ENCODE measurements at places on chromosomes 12 and 14. TPM values are rescaled to one million over a fixed set of nuclear protein-coding genes. Genes with fewer than 3 reads are reported as not detected.

GRCh38 chr12:93325855-93326254 lies 51.9 kb upstream of the NUDT4 start:
- no peaks in the 10 kb centered on the region for H3K36me3 ChIP-seq
- no peak for DNase-seq
- no peaks in the 10 kb centered on the region for H3K27me3 ChIP-seq
- H3K4me1 ChIP-seq = no peaks in the 10 kb centered on the region

DNA sequence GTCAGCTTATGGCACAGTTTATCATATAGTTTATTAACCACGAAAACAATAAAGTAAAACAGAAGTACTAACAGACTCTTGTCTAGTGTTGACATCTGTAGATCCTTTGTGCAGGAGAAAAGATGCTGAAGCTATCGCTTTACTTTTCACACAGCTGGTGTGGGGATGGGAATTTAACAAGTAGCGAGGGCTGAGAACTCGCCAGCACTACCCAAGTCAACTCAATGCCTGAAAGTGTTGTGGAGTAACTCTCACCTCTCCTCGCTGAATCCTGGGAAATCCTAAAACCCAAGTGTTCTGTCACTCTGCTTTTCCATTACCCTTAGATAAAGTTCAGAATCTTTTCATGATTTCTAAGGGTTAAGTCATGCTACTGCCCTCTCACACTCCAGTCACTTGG lies 264.2 kb downstream of the BMP4 start:
- no peaks in the 10 kb centered on the region for H3K27me3 ChIP-seq
- H3K4me1 ChIP-seq = no peaks in the 10 kb centered on the region
- H3K4me3 ChIP-seq = no peak overlapping the region
- no peak for DNase-seq

DNA sequence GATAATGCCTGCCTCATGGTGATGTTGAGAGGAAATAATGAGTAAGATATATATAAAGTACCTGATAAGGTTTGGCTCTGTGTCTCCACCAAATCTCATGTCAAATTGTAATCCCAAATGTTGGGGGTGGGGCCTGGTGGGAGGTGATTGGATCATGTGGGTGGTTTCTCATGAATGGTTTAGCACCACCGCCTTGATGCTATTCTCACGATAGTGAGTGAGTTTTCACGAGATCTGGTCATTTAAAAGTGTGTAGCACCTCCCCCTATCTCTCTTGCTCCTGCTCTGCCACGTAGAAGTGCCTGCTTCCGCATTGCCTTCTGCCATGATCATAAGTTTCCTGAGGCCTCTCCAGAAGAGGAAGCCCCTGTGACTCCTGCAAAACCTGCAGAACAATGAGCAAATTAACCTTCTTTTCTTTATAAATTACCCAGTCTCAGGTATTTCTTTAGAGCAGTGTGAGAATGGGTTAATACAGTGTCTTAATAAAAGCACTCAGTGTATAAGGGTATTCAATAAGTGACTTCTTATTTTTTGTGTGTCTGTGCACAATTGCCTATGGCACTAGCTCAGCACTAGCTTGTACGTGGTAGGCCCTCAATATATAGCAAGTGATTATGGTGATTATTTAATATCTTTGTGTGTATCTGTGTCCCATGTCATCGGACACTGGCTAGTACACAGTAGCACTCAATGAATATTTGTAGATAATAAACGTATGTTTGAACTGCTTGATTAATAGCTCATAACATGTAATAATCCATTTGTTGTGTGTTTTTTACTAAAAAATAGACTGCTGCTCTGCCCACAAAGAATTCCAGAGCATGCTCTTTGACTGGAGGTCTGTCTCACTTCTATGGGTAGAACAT lies 138.1 kb upstream of the LMNTD1 start:
- no peaks in the 10 kb centered on the region for H3K36me3 ChIP-seq
- no peak for DNase-seq
- no peak overlapping the region for H3K4me3 ChIP-seq
- H3K27ac ChIP-seq = no peak overlapping the region
- H3K27me3 ChIP-seq = no peaks in the 10 kb centered on the region

- no peak for DNase-seq
- no peak overlapping the region for H3K4me3 ChIP-seq
- no peaks in the 10 kb centered on the region for H3K36me3 ChIP-seq
Measured at GRCh38 chr14:65301862-65302539, 110.5 kb upstream of the FUT8 start.

TMEM260 gene
- 21.2 TPM for total RNA-seq

- no peak overlapping the region for H3K4me3 ChIP-seq
- no peaks in the 10 kb centered on the region for H3K36me3 ChIP-seq
- DNase-seq = no peak
- no peaks in the 10 kb centered on the region for H3K27me3 ChIP-seq
- no peaks in the 10 kb centered on the region for H3K4me1 ChIP-seq
Measured at GRCh38 chr14:91737619-91738018, 5.7 kb upstream of the CATSPERB start.

DNA sequence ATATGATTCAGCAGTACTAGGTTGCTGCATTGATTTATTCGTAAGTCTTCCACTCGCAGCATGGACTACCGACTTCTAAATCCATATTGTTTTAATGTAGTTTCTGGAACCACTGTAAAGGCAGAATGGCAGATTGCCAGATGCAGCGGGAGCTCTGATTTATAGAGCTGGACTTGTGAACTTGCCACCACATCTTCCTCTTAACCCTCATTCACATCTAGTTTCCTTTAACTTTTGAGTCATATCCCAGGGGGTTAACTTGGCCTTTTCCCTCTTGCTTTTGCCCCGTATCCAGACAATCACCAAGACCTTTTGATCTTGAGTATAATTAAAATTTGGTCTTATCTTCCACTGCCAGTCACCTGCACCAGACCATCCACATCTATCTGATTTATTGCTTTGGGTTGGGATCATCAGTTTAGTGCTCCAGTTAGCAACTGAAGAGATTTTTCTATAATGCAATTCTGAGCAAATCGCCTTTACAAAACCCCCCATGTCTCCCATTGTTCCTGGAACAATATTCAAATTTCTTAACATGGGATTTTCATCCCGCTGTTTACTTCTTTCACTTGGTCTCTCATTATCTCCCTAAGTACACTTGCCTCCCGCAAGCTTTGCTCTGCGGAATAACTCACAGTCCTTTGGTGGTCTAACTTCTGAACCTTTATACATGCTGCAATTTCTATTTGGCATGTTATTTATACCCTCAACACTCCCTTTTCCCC lies 130.5 kb downstream of the ACSS3 start:
- no peak for DNase-seq
- no peak overlapping the region for H3K27ac ChIP-seq
- H3K27me3 ChIP-seq = no peaks in the 10 kb centered on the region

DNA sequence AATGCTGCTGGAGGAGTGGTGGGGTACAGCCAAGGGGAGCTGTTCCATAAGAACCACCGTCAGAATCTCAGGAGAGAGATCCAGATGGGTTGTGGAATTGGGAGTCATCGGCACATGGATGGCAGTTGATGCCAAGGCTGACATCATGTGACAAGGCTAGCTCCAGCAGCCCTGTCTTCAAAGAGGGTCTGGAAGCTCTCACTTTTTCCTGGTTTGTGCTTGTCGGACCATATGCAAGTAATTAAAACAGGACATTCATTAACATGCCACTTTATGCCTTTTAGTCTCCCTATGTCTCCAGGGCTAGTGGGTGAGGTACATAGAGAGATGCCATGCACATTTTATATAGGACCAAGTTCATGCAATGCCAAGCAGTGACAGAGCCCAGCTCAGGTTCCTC lies 211.8 kb downstream of the CRADD start:
- no peak overlapping the region for H3K4me3 ChIP-seq
- no peak overlapping the region for H3K27ac ChIP-seq
- H3K4me1 ChIP-seq = no peaks in the 10 kb centered on the region
- no peaks in the 10 kb centered on the region for H3K36me3 ChIP-seq
- no peaks in the 10 kb centered on the region for H3K27me3 ChIP-seq

ALX1 gene
- total RNA-seq = not detected

DNA sequence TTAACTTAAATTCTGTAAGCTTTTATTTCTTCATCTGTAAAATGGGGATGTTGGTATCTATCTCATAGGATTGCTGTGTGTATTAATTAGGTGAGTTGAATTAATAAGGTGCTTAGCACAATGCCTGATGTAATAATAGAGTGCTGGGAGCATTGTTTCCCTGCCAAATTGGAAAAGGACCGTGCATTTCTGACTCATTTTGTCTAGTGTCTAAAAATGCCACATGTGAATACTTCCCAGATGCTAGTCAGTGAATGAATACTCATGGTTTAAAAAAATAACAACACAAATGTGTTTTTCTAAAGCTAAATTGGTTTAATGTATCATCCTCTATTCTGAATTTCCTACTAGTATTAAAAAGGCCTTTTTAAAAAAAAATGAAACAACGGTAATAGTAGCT lies 45.4 kb upstream of the NEDD1 start:
- H3K27me3 ChIP-seq = no peaks in the 10 kb centered on the region
- DNase-seq = no peak
- no peaks in the 10 kb centered on the region for H3K36me3 ChIP-seq
- H3K4me3 ChIP-seq = no peak overlapping the region

- no peaks in the 10 kb centered on the region for H3K27me3 ChIP-seq
- no peaks in the 10 kb centered on the region for H3K36me3 ChIP-seq
- peak overlapping the region; percentile 74 for H3K27ac ChIP-seq
- peak; percentile 47 for DNase-seq
Measured at GRCh38 chr14:100841761-100842403, 16.0 kb downstream of the MEG3 start.

- no peak for DNase-seq
- H3K4me1 ChIP-seq = no peaks in the 10 kb centered on the region
- no peaks in the 10 kb centered on the region for H3K36me3 ChIP-seq
- no peaks in the 10 kb centered on the region for H3K27me3 ChIP-seq
- no peak overlapping the region for H3K4me3 ChIP-seq
Measured at GRCh38 chr14:48751293-48751692, 834.9 kb downstream of the RPS29 start.

DNA sequence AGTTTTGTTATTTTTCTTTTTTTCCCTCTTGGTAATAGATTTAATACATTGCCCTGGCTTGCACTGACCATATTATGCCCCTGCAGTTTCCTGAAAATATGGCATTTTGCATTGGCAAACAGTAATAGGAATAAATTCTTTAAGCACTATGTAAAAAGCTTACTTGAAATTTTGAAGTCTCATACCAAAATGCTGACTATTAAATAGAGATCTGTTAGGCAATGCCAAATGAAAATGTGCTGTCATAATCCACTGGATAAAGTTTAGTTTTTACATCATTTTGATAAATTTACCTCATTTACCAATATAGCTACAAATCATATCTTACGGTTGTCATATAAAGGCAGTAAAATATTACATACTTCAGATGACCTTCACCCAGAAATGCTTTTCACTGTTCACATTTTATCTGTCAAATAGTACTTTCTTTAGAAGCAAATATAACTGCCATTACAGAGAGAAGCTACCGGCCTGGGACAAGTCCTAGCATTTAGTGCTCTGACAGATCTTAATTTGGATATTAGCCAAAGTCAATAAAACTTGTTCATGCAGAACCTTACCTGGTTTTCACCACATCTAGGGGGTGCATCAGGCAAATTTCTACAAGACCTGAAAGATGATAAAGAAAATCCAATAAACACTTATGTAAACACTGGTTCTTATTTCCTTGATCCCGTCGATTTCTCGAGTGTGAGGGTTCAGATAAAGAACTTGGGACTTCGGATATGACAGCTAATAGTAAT lies 212.9 kb downstream of the PAX9 start:
- no peak overlapping the region for H3K4me3 ChIP-seq
- no peaks in the 10 kb centered on the region for H3K36me3 ChIP-seq
- DNase-seq = no peak
- no peak overlapping the region for H3K27ac ChIP-seq
- H3K27me3 ChIP-seq = no peaks in the 10 kb centered on the region

DNA sequence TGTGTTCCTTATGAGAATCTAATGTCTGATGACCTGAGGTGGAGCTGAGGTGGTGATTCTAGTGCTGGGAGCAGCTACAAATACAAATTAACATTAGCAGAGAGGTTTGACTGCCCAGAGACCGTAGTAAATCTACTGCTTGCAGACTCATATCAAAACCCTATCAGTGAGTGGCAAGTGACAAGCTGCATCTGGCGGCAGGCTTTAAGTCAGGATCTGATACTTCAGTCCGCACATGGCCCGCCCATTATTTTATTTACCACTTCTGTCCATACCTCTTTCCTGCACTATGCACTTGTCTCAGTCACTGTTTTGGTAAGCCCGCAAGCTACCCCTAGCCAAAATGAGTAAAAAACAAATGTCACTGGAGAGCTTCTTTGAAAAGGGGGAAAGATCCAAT lies 11.4 kb downstream of the CEP128 start:
- no peaks in the 10 kb centered on the region for H3K27me3 ChIP-seq
- no peak for DNase-seq
- peak overlapping the region; percentile 30 for H3K27ac ChIP-seq
- H3K36me3 ChIP-seq = no peaks in the 10 kb centered on the region
- no peaks in the 10 kb centered on the region for H3K4me1 ChIP-seq
- H3K4me3 ChIP-seq = no peak overlapping the region

DNA sequence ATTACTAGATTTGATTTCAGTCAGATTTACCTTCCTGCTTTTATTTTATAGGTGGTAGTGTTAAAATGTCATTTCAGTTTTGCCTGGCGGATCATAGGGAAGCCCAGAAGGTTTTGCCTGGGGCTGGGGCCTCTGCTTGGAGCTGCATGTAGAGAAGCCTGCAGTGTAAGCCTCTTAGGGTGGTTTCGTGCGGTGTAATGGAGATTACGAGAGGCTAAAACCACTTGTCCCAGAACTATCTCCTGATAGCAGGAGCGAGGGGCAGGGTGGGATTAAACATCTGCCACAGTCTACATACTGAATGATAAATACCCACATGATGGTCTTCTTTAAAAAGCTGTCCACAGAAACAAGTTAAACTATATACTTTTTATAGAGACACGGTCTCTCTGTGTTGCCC lies 35.0 kb upstream of the DICER1 start:
- H3K27me3 ChIP-seq = no peaks in the 10 kb centered on the region
- peaks cover 12% of the 10 kb centered on the region for H3K36me3 ChIP-seq
- no peak overlapping the region for H3K27ac ChIP-seq
- no peak overlapping the region for H3K4me3 ChIP-seq
- no peak for DNase-seq
- no peaks in the 10 kb centered on the region for H3K4me1 ChIP-seq

KLRC1 gene
- 2.2 TPM for total RNA-seq

DNA sequence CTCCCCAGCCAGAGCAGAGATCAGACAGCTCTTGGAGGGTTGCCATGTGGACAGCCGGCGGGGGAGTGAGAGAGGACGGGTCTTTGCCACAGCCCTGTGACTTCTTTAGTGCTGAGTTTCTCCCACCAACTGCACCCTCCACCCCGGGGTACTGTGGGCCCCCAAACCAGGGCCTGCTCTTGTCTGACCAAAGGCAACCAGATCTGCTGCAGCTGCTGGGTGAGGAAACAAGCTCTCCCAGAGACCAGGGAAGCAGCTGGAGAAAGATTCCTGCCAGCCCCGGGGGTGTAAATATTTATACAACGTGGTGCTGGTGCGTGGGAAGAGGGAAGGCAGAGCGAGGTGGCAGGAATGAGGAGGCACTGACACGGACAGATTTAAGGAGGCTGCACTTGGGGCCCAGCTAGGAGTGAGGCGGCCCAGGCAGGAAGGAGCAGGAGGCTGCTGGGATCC lies 14.3 kb upstream of the ZFP36L1 start:
- H3K4me3 ChIP-seq = no peak overlapping the region
- H3K36me3 ChIP-seq = no peaks in the 10 kb centered on the region
- H3K4me1 ChIP-seq = peaks cover 45% of the 10 kb centered on the region
- peak; percentile 84 for DNase-seq

- no peak overlapping the region for H3K27ac ChIP-seq
- H3K4me1 ChIP-seq = peaks cover 19% of the 10 kb centered on the region
- no peak for DNase-seq
- H3K27me3 ChIP-seq = no peaks in the 10 kb centered on the region
- no peaks in the 10 kb centered on the region for H3K36me3 ChIP-seq
- H3K4me3 ChIP-seq = no peak overlapping the region
Measured at GRCh38 chr14:100388103-100389054, 65.2 kb downstream of the SLC25A47 start.

GRCh38 chr12:64229796-64230195 lies 7.7 kb upstream of the KICS2 start:
- no peaks in the 10 kb centered on the region for H3K4me1 ChIP-seq
- H3K36me3 ChIP-seq = no peaks in the 10 kb centered on the region

FSCB gene
- not detected for total RNA-seq
